Karpas-422 (cell line): ENCODE measurements at places on chromosomes 16 and 17. TPM values are rescaled to one million over a fixed set of nuclear protein-coding genes. Genes with fewer than 3 reads are reported as not detected.
A peak's percentile ranks its signal among the peaks of the same experiment; 100 is the strongest.

GRCh38 chr17:74433421-74434121 lies 1.7 kb downstream of the GPRC5C start:
- H3K27ac ChIP-seq = no peak overlapping the region
- H3K4me1 ChIP-seq = no peaks in the 10 kb centered on the region
- H3K4me3 ChIP-seq = no peak overlapping the region
- no peak for DNase-seq

DNA sequence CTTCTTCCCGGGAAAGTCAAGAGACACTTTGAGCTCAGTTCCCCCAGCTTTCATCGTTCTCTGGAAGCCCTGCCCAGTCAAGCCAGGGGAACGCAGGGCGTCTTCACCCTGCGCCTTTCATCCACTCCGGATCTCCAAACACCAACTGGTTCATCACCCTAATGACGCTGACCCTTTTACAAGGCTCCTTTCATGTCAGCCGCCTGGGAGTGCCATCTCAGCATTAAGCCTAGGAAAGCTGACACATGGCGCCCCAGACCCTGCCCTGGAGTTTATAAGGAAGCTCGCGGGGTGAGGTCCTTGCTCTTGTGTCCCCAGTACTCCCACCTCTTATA lies 594 bp upstream of the DNAJC7 start:
- H3K4me3 ChIP-seq = peak overlapping the region; percentile 82
- H3K27me3 ChIP-seq = no peaks in the 10 kb centered on the region
- H3K27ac ChIP-seq = peak overlapping the region; percentile 37; the same call in 1 of the 2 replicates
- peaks cover 9% of the 10 kb centered on the region; the same call in 1 of the 2 replicates for H3K36me3 ChIP-seq
- no peak for DNase-seq
- peaks cover 45% of the 10 kb centered on the region for H3K4me1 ChIP-seq

DNA sequence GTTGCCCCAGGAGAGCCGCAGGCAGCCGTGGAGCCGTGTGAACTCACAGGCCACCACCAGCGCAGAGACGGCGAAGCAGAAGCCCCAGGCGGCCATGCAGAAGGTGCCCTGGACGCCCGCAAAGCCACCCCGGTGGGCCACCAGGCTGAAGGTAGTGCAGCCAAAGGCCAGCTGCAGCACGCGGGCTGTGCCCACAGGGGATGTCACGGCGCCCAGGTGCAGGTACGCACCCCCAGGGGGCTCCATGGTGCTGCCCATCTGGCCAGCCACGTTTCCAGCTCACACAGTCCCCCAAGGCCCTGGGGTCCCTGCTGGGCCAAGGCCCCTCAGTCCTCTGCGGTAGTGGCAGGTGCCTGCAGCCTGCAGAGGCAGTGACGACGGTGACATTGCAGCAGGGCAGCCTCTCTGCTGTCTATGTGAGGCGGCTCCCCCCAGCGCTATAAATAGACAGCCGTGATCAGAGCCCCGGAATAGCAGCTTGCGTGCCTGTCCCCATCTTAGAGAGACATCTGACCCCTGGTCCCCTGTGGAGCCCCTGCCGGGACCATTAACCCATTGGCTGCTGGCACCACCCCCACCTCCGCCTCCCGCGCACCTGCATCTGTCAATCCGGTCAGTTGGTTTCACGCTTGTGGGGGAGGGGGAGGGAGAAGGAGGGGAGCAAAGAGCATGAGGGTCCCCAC lies 4.5 kb upstream of the PYCR1 start:
- H3K4me3 ChIP-seq = peak overlapping the region; percentile 15; the same call in 1 of the 2 replicates
- peak; percentile 59 for DNase-seq
- H3K27me3 ChIP-seq = no peaks in the 10 kb centered on the region
- H3K27ac ChIP-seq = no peak overlapping the region
- peaks cover 11% of the 10 kb centered on the region for H3K4me1 ChIP-seq

The KRTAP17-1 gene
- 1.6 TPM in 1 of 2 replicates, not detected in the other for total RNA-seq

The CCL1 gene
- not detected in 2 replicates for total RNA-seq
